Thyroid gland (tissue), 4 donors: ENCODE measurements at places on chromosomes 5 and 9. TPM values are rescaled to one million over a fixed set of nuclear protein-coding genes. Genes with fewer than 3 reads are reported as not detected.

The NIPAL4 gene
- total RNA-seq, result not detected

- H3K27me3 ChIP-seq, result no peaks in the 10 kb centered on the region
- H3K27ac ChIP-seq, result no peak overlapping the region
- no peaks in the 10 kb centered on the region for H3K4me1 ChIP-seq
- DNase-seq, result no peak
- no peaks in the 10 kb centered on the region for H3K36me3 ChIP-seq
- no peak overlapping the region for H3K4me3 ChIP-seq
Measured at GRCh38 chr9:121883281-121884056, 209.6 kb downstream of the TTLL11 start.

GRCh38 chr9:4062966-4063365 lies 236.9 kb downstream of the GLIS3 start:
- H3K27me3 ChIP-seq, result no peaks in the 10 kb centered on the region
- no peak for DNase-seq
- no peak overlapping the region for H3K27ac ChIP-seq
- no peaks in the 10 kb centered on the region for H3K36me3 ChIP-seq

DNA sequence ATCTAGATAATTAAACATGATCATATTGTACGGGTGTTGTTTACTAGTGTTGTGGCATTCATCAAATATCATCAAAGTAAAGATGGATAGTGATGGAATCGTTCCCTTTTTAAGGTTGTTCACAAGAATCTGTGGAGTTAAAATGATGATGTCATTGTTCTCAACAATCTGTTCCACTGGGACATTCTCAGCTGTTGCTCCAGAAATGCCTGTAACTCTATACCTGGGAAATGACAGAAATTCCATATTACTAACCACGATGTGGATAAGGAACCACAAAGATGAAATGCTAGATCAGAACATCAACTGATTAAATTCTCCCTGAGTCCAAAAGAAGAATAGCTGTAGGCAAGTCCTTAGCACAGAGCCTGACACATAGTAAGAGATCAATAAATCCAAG lies 38.0 kb downstream of the RIGI start:
- H3K27me3 ChIP-seq, result no peaks in the 10 kb centered on the region
- no peak for DNase-seq

GRCh38 chr5:154258531-154259217 lies 68.1 kb downstream of the GALNT10 start:
- H3K27me3 ChIP-seq, result no peaks in the 10 kb centered on the region
- no peaks in the 10 kb centered on the region for H3K36me3 ChIP-seq
- H3K4me1 ChIP-seq, result peaks cover 14% of the 10 kb centered on the region
- no peak overlapping the region for H3K4me3 ChIP-seq

GRCh38 chr5:57311921-57312735 lies 138.3 kb downstream of the GPBP1 start:
- H3K27me3 ChIP-seq, result no peaks in the 10 kb centered on the region
- no peak overlapping the region for H3K27ac ChIP-seq
- no peak for DNase-seq
- no peaks in the 10 kb centered on the region for H3K4me1 ChIP-seq
